ENCODE measurements at places on chromosomes 1 and 21. TPM values are rescaled to one million over a fixed set of nuclear protein-coding genes. Genes with fewer than 3 reads are reported as not detected.

The EPHB2 gene
- 1.0 TPM for total RNA-seq

The CD5L gene
- total RNA-seq, result 2.4 TPM

The ATP6V1G3 gene
- not detected for total RNA-seq

The UTS2 gene
- total RNA-seq, result not detected

The S100A7 gene
- total RNA-seq, result not detected

The SLC1A7 gene
- not detected for total RNA-seq

The SPATA21 gene
- total RNA-seq, result not detected

The SYCP1 gene
- not detected for total RNA-seq

The MYCL gene
- 5.2 TPM for total RNA-seq

The CYP4Z1 gene
- total RNA-seq, result 2.6 TPM

The WDR64 gene
- not detected for total RNA-seq

The PTAFR gene
- 40.3 TPM for total RNA-seq

The CELA3A gene
- total RNA-seq, result not detected

The MIXL1 gene
- total RNA-seq, result 0.20 TPM

All from upper lobe of left lung (tissue), 6 donors.